ENCODE measurements at places on chromosomes 7 and 10. TPM values are rescaled to one million over a fixed set of nuclear protein-coding genes. Genes with fewer than 3 reads are reported as not detected.

Gene C10orf105
- total RNA-seq = under 0.01 TPM

Gene BLVRA
- 47.0 TPM for total RNA-seq

Gene HGF
- total RNA-seq = 462 TPM

Gene ANKRD61
- total RNA-seq = not detected

Gene SSC4D
- total RNA-seq = 0.28 TPM

Gene SPDYE6
- not detected for total RNA-seq

Gene HMX3
- total RNA-seq = not detected

Gene HOXA9
- 7.9 TPM for total RNA-seq

Gene IFIT3
- total RNA-seq = 10.7 TPM

Gene CYP17A1
- not detected for total RNA-seq

Gene TRUB1
- total RNA-seq = 26.8 TPM

Gene CDHR1
- total RNA-seq = under 0.01 TPM

Gene MRM2
- 17.2 TPM for total RNA-seq

Gene MSMB
- total RNA-seq = not detected

Gene LBX1
- total RNA-seq = not detected

Gene ZNF655
- total RNA-seq = 42.6 TPM

All from smooth muscle cell of bladder (primary cell).